ENCODE measurements at places on chromosomes 13 and 19. TPM values are rescaled to one million over a fixed set of nuclear protein-coding genes. Genes with fewer than 3 reads are reported as not detected.

DNA sequence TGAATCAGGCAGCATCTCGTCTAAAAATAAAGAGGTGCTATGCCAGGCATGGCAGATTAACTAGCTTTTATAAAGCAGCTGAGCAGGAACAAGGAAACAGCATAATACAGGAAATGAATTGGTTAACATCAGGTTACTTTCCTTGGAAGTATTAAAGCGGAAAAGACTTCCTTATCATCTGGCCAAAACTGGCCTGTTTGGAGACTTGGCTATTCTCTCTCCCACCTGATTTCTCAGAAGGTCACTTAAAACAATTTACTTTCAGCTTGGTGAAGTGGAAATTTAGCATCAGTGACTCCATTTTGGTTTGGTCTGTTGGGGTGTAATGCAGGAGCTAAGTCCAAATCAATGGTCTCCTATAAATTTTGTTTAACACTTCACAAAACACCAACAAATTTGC lies 191.6 kb downstream of the NUFIP1 start:
- H3K27me3 ChIP-seq = no peaks in the 10 kb centered on the region
- peaks cover 11% of the 10 kb centered on the region for H3K4me1 ChIP-seq
- no peaks in the 10 kb centered on the region for H3K36me3 ChIP-seq

The CFAP97D2 gene
- total RNA-seq = not detected

- H3K27ac ChIP-seq = no peak overlapping the region
- H3K27me3 ChIP-seq = no peaks in the 10 kb centered on the region
- peak; percentile 63 for DNase-seq
- H3K36me3 ChIP-seq = peaks cover 8% of the 10 kb centered on the region
Measured at GRCh38 chr19:16382775-16383543, 58.3 kb downstream of the KLF2 start.

DNA sequence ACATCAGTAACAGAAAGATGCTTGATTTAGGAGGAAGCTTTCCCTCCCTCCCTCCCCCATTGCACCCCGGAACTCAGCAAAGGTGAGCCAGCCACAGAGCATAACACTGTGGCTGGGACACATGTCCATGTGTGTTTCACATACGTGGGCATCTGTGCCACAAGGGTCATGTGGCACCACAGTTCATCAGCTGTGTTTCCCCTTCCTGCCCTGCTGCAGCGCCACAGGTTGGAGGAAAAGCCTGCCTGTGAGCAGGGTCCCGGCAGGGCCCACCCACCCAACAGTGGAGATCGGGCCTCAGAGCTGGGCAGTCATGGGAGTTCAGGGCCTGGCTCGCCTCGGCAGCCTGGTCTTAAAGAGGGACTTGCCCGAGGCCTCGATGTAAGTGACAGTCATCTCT lies 2.8 kb downstream of the ACP5 start:
- no peak for DNase-seq
- no peak overlapping the region for H3K4me3 ChIP-seq
- H3K4me1 ChIP-seq = no peaks in the 10 kb centered on the region
- H3K36me3 ChIP-seq = no peaks in the 10 kb centered on the region
- no peak overlapping the region for H3K27ac ChIP-seq

DNA sequence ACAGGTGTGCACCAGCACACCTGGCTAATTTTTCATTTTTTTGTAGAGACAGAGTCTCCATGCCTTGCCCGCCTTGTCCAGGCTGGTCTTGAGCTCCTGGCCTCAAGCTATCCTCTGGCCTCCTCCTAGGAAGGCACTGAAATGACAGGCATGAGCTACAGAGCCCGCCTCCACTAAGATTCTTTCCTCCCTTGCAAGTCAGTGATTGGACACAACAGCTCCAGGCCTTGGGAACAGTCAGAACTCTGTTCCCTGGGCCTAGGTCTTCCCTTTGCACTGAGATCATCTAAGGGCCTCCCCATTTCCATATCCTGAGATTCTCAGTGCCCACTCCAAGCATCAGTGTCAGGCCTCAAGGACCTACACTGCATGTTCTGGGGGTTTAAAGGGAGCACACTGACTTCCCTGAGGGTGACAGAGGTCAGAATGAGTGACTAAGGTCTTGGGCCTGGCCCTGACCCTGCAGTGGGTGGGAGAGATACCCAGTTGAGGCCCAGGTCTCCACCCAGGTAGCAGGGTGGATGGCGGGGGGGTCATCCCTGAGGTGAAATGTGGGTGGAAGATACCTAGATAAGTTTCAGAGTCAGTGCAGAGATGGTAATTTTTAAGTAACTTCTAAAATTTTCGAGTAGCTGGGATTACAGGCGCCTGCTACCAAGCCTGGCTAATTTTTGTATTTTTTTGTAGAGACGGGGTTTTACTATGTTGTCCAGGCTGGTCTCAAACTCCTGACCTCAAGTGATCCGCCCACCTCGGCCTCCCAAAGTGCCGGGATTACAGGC lies 17.3 kb upstream of the ERCC1 start:
- H3K4me3 ChIP-seq = peak overlapping the region; percentile 65
- DNase-seq = no peak
- H3K27me3 ChIP-seq = no peaks in the 10 kb centered on the region
- peak overlapping the region; percentile 11 for H3K27ac ChIP-seq
- H3K4me1 ChIP-seq = peaks cover 50% of the 10 kb centered on the region

Data from Calu3 (cell line).